ENCODE measurements at places on chromosomes 6 and 20.

- DNase-seq: no peak
These were observed 3.1 kb downstream of the HLA-C start for GRCh38 chr6:31268836-31269235.

DNA sequence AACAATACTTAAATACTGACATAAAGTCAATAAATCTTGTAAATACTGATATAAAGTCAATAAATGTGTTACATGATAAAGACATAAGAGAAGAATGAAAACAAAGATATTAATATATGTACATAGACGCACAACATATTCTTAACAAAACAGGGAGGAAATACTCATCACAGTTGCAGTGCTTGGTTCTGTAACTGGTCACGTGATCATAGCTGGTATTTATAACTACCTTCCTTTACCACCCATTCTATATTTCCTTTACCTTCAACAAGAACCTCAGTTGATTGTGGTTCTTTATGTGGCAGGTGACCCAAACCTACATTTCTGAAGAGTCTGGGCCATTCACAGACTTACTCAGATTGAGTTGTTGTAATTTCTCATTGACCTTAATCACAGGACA, 131.6 kb downstream of the SGK1 start:
- DNase-seq: no peak

- DNase-seq: no peak
These were observed 580.0 kb upstream of the ZNF337 start for GRCh38 chr20:26276554-26277210.

DNA sequence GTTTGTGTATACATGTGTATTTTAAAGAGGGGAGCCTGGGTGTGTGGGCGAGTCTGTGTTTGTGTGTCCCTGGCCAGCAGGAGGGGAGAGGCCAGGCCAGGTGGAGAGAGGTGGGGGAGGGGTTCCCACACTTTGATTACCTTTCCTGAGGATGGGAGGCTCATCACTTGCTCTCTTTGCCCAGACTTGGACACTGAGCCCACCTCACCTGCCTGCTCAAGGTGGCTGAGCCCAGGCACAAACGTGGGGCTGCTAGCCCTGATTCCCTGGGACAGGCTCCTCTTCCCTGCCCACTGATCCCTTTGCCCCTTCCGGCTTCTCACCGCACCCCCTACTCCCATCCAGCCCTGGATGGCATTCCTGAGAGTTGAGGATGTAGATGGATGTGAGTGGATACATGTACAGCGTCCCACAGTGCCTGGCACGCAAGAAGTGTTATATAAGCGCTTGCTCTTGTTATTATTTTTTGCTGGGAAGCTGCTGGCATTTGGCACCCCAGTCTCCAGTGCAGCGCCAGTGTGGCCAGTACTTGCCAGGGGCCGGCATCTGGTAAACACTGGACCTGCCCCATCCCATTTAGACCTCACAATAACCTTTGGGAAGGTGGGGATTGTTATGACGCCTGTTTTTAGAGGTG, 2.7 kb downstream of the CEBPB start:
- no peak for DNase-seq

GRCh38 chr6:35498422-35499067, 1.7 kb upstream of the TEAD3 start:
- no peak for DNase-seq

DNA sequence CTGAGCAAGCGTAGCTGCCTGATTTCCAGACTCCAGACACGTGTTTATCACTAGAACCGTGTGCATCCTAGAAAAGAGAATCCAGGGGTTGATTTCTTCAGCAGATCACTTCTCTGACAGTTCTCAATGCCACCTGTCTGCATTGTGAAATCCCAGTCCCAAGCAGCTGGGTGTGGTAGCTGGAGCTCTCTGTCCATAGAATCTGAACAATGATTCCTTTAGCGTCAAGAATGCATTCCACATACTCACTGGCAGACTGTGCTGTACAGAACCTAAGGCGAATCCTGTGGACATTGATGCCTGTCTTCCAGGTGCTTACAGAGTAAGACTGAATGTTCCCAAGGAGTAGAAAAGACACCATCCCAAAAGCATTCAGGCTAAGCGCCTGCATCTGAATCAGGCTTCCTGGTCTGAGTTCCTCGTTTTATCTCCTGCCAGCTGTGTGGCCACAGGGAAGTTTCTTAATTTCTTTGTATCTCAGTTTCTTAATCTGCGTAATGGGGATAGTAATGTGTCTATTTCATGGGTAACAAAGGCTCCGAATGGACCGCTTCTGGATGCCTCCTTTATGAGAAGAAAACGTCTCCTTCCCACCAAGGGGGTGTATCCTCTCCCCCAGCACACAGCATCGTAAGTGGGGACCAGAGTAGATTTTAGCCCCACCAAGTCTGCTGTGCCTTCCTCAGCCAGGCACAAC, 10.4 kb upstream of the TRAF3IP2 start:
- no peak for DNase-seq

DNA sequence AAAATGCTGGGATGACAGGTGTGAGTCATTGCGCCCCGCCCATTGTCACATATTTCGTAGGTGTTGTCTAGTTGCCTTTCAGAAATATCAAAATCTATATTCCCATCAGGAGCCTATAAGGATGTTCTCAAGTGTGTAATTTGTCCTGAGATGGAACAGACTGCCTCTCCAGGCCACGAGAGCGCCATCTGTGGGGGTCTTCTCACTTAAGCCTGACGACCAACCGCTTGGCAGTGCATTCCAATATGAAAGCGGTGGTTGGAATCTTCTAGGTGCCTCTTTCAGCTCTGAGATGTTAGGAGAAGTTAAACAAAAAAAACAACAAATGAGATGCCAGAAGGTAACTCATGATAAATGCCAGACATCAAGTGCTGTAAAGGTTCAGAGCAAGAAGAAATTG, 488.5 kb downstream of the QKI start:
- no peak for DNase-seq

GRCh38 chr6:48073976-48074767, 36.8 kb downstream of the PTCHD4 start:
- no peak for DNase-seq

DNA sequence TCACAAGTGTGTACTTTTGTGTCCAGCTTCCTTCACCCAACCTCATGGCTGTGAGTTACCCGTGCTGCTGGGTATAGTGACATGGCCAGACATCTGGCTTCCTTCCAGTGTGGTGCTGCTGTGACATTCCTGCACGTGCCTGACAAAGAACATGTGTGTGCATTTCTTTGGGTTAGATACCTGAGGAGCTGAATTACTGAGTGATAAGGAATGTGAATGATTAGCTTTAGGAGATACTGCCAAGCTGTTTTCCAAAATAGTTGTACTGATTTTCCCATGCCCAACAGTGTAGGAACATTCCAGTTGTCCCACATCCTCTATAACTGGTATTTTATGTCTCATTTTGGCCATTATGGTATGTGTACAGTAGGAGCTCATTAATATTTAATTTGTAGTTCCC, 132.5 kb downstream of the PREX1 start:
- no peak for DNase-seq

GRCh38 chr6:22327881-22328280, 31.0 kb upstream of the PRL start:
- DNase-seq: no peak

- DNase-seq: no peak
These were observed 677.7 kb upstream of the NRSN1 start for GRCh38 chr6:23448281-23448680.

DNA sequence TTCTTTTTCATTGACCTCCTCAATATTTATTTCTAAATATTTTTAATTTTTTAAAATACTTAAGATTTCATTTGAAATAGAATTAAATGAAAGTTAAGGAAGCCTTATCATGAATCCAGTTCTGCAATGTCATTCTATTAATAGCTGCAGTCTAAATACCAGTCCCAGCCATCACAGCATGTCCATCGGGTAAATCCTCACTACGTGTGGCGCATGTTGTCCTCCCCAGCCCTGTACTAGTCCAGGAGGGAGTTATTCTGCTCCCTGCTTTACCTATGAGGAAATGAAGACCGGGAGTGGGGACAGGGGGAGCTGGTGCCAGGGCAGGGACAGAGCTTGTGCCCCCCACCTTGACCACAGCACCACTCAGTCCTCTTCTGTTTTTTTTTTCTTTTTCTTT, 125.1 kb upstream of the QKI start:
- no peak for DNase-seq

- DNase-seq: no peak
These were observed 1372.1 kb downstream of the EPHA7 start for GRCh38 chr6:92047152-92047850.

DNA sequence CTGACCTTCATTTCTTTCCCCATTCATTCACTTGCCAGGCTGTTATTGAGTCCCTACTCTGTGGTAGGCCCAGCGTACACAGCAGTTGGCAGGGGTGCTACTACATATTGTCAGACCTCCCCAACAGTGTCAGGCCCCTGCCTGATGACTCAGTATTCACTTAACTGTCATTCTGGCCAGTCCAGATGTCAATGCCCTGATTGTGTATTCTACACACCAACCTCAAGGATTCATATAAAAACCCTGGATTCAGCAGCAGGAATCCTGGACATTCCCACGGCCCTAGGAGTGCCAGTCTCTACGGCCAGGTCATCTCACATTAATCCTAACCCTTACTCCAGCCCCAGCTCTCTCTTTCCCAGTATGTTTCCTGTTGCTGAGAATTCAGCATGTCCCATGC, 151.5 kb downstream of the TASP1 start:
- DNase-seq: no peak

DNA sequence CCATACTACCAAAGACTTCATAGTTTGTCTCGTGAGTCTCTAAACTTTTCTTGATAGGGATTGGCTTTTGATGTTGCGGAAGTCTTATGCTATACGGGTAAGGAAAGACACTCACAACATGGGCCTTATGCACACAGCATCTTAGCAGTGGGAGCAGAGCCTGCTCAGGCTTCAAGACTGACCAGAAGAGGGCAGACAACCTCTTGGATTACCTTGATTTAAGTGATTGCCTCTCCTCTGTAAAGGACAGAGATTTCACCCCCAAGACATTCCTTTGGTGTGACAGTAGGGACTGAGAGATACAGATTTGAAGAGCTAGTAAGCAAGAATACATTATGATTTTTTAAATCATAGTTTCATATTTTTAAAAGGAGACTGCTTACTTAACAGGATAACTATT, 71.0 kb upstream of the SAMD3 start:
- peak; percentile 58 for DNase-seq

DNA sequence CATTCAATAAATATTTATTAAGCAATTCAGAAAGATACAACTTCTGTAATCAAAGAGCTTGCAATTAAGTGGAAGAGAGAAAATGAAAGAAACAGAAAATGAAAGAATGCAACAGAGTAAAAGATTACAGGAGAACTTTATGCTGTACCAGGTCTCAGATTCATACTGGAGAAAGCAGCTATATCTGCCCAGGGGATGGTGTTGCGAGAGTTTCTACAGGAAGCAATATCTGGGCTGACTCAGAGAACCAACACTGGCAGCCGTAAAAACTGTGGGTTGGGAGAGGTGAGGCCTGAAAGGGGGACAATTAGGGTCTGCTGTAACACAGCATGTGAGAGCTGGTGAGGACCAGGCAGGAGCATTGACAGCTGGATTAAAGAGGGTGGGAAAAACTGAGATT, 256.7 kb upstream of the TCF21 start:
- DNase-seq: no peak

- no peak for DNase-seq
These were observed 44.9 kb upstream of the TMEM170B start for GRCh38 chr6:11492464-11493290.

DNA sequence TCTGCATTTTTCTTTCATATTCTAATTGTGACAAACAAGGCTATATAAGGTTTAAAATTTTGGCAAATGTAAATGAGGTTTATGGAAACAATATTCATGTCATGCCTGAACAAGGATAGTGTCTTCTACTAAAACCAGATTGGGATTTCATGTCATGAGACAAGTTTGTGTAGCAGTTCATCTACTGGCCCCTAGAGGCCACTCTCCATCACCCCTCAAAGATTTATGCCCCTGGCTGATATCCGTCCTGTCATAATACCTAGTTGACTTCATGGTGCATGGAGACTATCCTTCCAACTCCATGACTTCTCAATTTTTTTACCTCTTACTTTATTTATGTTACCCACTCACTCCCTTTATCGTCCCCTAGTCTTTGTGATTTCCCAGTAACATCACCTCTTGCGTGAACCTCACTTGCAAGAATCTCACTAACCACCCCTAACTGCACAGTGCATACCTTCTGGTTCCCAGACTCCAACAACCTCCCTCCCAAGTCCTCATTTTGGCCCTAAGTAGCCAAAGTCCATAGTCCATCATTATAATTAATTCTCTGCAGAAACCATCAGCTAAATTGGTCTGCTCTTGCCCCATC, 179.8 kb downstream of the TASP1 start:
- DNase-seq: peak; percentile 32

GRCh38 chr6:26305641-26305969, 59.4 kb upstream of the BTN3A2 start:
- DNase-seq: no peak

DNA sequence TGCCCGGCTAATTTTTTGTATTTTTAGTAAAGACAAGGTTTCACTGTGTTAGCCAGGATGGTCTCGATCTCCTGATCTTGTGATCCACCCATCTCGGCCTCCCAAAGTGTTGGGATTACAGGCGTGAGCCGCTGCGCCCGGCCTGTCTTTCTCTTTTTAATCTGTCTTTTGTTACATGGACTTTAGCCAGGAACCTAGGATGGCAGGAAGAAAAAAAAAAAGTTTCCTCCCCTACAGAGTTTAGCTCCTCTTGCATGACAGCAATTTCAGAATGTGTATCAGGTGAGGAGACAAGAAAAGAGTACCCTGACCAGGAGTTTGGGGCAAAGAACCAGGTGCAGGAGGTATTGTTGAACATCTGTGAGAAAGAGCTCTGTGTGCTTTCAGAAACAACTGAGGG, 21.4 kb upstream of the TXLNB start:
- no peak for DNase-seq

DNA sequence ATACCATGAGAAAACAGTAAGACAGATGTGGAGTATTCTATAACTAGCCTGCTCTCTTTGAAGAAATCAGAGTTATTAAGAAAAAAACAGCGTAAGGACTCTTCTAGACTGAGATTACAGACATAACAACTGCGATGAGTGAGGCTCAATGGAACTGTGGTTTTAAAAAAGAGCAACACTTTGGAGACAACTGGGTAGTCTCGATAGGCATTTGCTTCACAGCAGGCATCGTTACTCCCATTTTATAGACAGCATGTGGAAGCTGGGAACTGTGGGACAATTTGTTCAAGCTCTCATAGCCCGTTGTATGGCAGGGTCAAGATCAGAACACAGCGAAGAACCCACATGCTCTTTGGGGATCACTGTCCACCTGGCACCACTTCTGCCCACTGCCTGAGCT, 4.6 kb downstream of the FKBP1A start:
- no peak for DNase-seq

- DNase-seq: no peak
These were observed 77.8 kb upstream of the SMLR1 start for GRCh38 chr6:130749402-130749801.

- no peak for DNase-seq
These were observed 4.3 kb upstream of the BTN3A3 start for GRCh38 chr6:26436018-26436417.

- no peak for DNase-seq
These were observed 382.9 kb downstream of the PRKN start for GRCh38 chr6:162344646-162345010.

GRCh38 chr6:78554341-78554740, 313.0 kb upstream of the IRAK1BP1 start:
- DNase-seq: no peak

Data from activated CD4-positive, alpha-beta T cell treated with anti-CD3 and anti-CD28 coated beads, Interleukin-10, Interleukin-2, amounts not matched to agents 100 ng/mL and 50 ng/mL, durations not matched to agents 16 hours and 8 hours (primary cell).